Epithelial cell of proximal tubule (primary cell): ENCODE measurements at places on chromosomes 1 and 21.

- no peak for DNase-seq
These were observed 30.2 kb upstream of the VPS26C start for GRCh38 chr21:37297364-37297763.

GRCh38 chr1:243234978-243235647 is 20.0 kb downstream of the CEP170 start:
- DNase-seq, result no peak

DNA sequence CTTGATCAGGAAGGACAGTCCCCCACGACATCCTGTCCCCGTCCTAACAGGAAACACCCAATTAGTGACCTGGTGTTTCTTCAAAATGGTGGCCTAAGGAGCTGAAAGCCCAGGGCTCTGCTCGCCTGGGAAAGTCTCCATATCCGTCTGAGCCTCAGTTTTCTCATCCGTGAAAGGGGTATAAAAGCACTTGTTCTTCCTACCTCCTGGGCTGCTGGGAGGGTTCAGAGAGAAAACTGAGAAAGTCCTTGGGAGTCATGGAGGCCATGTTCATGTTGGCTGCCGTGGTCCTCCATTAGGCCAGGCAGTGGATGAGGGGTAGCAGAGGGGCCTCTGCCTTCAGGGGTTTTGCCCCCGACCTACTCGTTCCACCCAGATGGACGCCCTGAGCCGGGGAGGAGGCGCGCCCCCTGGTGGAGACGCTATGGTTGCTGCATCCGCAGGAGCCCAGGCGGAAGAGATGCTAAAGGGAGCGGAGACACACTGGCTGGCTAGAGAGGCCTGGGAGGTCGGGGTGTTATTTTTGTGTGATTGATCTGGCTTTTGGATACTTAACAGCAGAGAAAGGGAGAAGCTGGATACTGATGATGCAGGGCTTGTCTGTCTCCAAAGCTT is 113.5 kb downstream of the PRDM2 start:
- no peak for DNase-seq

DNA sequence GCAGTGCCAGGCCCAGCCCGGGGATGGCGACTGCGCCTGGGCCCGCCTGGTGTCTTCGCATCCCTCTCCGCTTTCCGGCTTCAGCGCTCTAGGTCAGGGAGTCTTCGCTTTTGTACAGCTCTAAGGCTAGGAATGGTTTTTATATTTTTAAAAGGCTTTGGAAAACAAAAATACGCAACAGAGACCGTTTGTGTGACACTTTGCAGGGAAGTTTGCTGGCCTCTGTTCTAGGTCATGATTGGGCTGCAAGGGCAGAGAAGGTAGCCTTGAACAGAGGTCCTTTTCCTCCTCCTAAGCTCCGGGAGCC is 719 bp downstream of the SOD1 start:
- DNase-seq, result no peak

GRCh38 chr1:43978551-43979260 is at the start of gene B4GALT2:
Gene B4GALT2, plus strand, starts transcription at chr1:43979210. Its CDS starts 1,951 bp downstream, at chr1:43981161.
- no peak for DNase-seq

GRCh38 chr1:92994105-92994712 is 32.9 kb upstream of the DIPK1A start:
- DNase-seq, result peak; percentile 16

GRCh38 chr21:24290151-24290833 is 1317.0 kb downstream of the MRPL39 start:
- DNase-seq, result no peak

DNA sequence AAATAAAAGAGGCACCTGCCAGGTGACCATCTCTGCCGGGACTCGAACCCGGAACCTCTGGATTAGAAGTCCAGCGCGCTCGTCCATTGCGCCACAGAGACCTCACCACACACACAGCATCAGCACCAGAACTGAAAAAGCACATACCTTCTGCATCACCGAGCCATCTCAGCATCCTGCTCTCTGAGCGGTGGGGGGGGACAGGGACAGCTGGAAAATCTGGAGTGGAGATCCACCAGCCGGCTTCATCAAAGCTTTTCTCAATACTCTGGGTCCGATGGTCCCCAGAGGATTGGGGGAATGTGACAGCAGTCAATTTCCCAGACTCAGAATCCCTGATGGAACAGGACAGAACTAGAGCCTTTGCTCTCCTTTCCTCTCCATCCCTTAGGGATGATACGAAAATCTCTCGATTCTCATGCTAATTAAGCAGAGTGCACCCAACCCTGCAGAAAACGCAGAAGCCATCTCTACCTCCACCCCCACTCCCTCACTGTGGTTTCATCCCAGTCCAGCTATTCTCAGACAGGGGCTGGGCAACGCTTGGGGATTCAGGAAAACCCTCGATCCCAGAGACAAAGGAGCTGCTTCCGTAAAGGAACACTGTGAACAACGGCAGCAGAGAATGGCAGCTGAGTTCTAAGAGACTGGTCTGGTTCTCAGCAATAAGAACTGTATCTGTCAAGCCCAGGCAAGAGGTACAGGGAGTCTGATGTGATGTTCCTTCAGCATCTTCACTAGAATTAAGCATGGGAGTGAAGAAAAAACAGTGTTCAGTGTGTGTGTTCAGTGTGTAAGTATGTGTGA is 29.6 kb upstream of the CADM3 start:
- no peak for DNase-seq

DNA sequence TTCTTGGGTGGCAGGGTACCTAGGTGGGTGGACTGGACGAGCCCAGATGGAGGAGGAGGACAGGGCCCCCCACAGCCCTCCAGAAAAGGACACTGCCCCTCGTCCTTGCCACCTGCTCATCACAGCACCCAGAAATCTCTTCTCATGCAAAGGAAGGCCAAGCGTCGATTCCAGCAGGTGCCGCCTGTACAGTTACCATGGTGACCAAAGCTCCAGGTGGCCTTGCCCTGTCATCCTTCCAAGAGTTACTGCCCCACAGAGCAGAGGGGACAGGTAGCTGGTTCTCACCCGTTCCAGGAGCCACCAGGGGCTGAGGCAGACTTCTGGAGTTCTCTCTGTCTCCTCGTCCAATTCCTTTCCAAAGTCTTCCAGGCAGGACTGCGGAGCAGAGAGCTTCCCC is 119.9 kb upstream of the VAMP3 start:
- no peak for DNase-seq

- DNase-seq, result no peak
These were observed 14.1 kb downstream of the ROR1 start for GRCh38 chr1:63787875-63788274.

DNA sequence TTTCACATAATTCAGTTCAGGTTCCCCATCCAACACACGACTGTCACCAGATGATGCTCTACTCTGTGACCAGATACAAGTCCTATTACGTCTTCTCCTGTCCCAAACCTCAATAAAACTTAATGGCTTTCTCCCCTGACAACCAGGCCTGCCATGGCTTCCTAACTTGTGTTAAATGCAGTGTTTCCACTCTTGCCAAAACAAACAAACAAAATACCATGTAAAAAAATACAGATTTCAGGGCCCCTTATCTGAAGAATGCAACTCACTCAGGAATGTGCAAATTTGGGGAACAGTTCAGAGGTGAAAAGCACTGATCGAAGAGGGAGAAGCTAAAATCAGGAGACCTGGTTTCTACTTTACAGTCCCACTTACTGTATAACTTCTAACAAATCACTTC is 863 bp upstream of the NUF2 start:
- no peak for DNase-seq

DNA sequence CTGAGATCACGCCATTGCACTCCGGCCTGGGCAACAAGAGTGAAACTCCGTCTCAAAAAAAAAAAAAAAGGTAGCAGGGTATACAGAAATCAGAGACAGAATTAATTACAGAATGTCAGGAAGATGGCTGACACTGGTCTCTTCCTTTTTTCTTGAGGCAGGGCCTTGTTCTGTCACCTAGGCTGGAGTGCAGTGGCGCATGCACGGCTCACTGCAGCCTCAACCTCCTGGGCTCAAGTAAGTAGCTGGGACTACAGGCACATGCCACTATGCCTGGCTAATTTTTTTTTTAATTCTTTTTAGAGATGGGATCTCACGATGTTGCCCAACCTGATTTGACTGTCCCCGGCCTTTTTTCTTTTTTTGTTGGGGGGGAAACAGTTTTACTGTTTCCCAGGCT is 16.4 kb downstream of the RNU5D-1 start:
- DNase-seq, result no peak

- no peak for DNase-seq
These were observed 19.9 kb downstream of the TLR5 start for GRCh38 chr1:223123011-223123610.

GRCh38 chr1:21933397-21934248 is 3.5 kb downstream of the HSPG2 start:
- no peak for DNase-seq

DNA sequence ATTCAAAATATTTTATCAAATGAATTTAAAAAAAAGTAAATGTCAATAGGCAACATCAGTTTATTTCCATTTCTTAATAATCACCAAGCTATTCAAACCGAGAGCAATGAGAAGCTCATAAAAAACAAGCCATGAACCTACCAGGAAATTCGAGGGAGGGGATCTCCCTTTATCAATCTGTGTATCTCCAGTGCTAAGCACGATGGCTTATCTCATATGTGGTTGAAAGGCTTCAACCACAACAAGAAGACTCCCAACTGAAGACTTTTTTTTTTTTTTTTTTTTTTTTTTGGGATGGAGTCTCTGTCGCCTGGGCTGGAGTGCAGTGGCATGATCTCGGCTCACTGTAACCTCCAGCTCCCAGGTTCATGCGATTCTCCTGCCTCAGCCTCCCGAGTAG is 833.3 kb downstream of the USP25 start:
- DNase-seq, result no peak

DNA sequence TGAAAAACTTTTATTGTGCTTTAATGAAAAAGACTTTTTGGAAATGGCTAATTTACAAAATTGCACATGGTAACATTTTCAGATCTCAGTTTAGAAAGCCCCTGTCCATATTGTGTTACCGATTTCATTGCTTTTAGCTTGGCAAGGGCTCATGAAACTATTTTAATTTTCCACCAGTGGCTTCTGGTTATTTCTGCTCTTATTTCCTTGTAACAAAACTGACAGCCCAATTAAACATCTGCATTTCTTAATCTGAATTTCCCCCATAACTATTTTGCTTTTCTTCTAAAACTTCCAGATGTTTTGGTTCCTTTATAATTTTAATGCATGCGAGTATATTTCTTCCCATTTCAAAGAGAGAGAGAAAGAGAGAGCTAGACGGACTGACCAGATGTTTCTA is 264.8 kb downstream of the PTPRC start:
- no peak for DNase-seq

GRCh38 chr1:24572301-24572700 is 16.4 kb downstream of the NCMAP start:
- no peak for DNase-seq
